ENCODE measurements at places on chromosomes 5 and 9.
A peak's percentile ranks its signal among the peaks of the same experiment; 100 is the strongest.

DNA sequence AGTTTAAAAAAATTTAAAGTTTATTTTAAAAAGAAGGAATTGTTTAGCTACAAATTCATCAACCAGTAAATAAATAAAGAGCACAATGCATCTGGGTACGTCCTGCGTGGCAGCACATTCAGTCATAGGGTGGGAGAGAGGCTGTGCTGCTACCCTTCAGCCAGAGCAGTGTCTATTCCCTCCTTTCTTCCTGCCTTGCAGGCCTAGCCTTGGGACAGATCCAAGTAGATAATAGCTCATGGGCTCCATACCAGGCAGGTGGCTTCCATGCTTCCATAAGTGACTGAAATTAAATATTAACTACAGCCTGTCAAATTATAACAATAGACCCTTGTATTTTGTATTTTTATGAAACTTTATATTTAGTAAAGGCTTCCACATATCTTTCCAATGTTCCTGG lies 408.3 kb upstream of the RGMB start:
- H3K27me3 ChIP-seq, result no peaks in the 10 kb centered on the region
- no peak overlapping the region for H3K27ac ChIP-seq
- H3K4me1 ChIP-seq, result no peaks in the 10 kb centered on the region
- no peak overlapping the region for H3K4me3 ChIP-seq
- DNase-seq, result no peak

DNA sequence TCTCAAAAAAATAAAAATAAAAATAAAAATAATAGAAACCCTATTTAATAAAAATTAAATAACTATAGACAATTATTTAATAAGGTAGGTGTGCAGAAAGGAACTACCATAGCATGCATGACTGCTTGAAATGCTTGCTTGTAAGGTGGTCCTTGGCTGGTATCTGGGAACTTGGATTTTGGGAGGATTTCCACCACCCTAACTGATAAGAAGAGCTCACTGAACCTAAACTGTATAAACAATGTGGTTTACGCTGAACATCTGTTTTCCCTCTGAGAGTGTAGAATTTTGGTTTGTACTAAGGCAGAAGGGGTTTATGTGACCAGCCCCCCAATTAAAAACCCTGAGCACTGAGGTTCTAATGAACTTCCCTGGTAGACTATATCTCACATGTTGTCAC lies 31.2 kb downstream of the CPLANE1 start:
- no peak overlapping the region for H3K4me3 ChIP-seq
- peaks cover 7% of the 10 kb centered on the region for H3K4me1 ChIP-seq
- H3K27me3 ChIP-seq, result no peaks in the 10 kb centered on the region
- no peak overlapping the region for H3K27ac ChIP-seq
- H3K36me3 ChIP-seq, result no peaks in the 10 kb centered on the region
- DNase-seq, result no peak

- H3K27me3 ChIP-seq, result no peaks in the 10 kb centered on the region
- no peak for DNase-seq
- no peak overlapping the region for H3K4me3 ChIP-seq
- no peaks in the 10 kb centered on the region for H3K36me3 ChIP-seq
- no peaks in the 10 kb centered on the region for H3K4me1 ChIP-seq
Measured at GRCh38 chr5:168022446-168023169, 268.8 kb upstream of the WWC1 start.

DNA sequence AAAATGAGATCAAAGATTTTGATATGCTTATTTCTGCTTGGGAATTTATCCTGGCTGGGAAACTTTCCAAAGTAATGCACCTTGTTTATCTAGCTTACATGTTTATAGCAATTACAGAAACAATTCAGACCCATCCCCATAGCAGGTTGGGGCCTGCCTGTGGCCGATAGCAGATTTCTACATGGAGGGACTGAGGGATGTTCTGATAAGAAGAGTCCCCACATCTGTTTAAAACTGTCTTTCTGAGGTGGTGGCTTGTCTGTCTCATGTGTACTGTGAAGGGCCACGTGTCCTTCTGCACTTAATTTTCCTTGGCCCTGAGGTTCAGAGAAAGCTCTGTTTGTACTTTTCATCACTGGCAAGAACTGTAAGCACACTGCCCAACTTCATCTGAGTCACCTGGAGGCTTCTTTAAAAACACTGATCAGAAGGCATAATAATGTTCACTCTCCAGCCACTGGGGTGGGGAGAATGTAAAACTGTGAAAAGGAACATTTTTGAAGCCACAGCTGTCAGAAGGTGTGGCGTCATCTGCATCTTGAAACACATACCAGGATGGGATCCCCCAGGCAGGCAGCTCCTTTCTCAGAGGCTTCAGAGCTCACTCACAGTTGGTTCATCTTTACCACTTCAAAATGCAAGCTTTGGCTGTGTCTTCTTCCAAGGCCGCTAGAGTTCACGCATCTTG lies 80.3 kb downstream of the MAP1B start:
- H3K4me3 ChIP-seq, result no peak overlapping the region
- H3K36me3 ChIP-seq, result no peaks in the 10 kb centered on the region
- no peak overlapping the region for H3K27ac ChIP-seq
- H3K4me1 ChIP-seq, result no peaks in the 10 kb centered on the region
- H3K27me3 ChIP-seq, result peaks cover 12% of the 10 kb centered on the region

GRCh38 chr5:149760854-149761187 lies 30.7 kb downstream of the PPARGC1B start:
- H3K4me1 ChIP-seq, result no peaks in the 10 kb centered on the region
- H3K27ac ChIP-seq, result no peak overlapping the region
- H3K36me3 ChIP-seq, result no peaks in the 10 kb centered on the region
- H3K27me3 ChIP-seq, result no peaks in the 10 kb centered on the region

GRCh38 chr5:149756354-149756753 lies 26.2 kb downstream of the PPARGC1B start:
- DNase-seq, result no peak
- H3K36me3 ChIP-seq, result no peaks in the 10 kb centered on the region
- H3K4me1 ChIP-seq, result no peaks in the 10 kb centered on the region
- no peaks in the 10 kb centered on the region for H3K27me3 ChIP-seq
- no peak overlapping the region for H3K27ac ChIP-seq

- H3K27ac ChIP-seq, result no peak overlapping the region
- H3K27me3 ChIP-seq, result peaks cover 2% of the 10 kb centered on the region
- H3K4me3 ChIP-seq, result no peak overlapping the region
- no peak for DNase-seq
- no peaks in the 10 kb centered on the region for H3K4me1 ChIP-seq
Measured at GRCh38 chr9:88711719-88712118, 176.7 kb downstream of the NXNL2 start.

- no peaks in the 10 kb centered on the region for H3K27me3 ChIP-seq
- H3K36me3 ChIP-seq, result no peaks in the 10 kb centered on the region
- H3K27ac ChIP-seq, result no peak overlapping the region
- H3K4me3 ChIP-seq, result no peak overlapping the region
Measured at GRCh38 chr9:135146766-135147473, 59.5 kb downstream of the OLFM1 start.

- H3K27ac ChIP-seq, result no peak overlapping the region
- no peaks in the 10 kb centered on the region for H3K27me3 ChIP-seq
- H3K36me3 ChIP-seq, result peaks cover 84% of the 10 kb centered on the region
Measured at GRCh38 chr9:125360601-125361000, 99.0 kb downstream of the GAPVD1 start.

DNA sequence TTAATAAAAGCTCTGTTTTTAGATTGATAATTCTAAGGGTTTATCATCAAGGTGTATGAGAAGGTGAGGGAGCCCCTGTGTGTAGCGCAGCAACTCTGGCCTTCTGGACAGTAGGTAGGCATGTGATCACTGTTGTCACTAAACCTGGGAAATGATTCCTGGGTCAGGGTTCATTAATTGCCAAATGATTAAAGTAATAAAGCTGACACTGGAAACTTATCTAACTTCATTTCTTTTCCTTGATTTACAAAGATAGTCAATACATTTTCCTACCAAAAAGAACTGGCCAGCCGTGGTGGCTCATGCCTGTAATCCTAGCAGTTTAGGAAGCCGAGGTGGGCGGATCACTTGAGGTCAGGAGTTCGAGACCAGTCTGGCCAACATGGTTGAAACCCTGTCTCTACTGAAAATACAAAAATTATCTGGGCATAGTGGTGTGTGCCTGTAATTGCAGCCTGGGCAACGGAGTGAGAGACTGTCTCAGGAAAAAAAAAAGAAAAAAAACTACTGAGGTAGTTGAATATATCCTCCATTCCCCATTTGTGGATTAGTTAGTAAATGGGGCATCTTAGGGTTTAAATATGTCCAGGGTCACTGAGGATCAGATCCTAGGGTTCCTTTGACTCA lies 2.4 kb downstream of the EHMT1 start:
- H3K27me3 ChIP-seq, result no peaks in the 10 kb centered on the region
- peaks cover 51% of the 10 kb centered on the region for H3K4me1 ChIP-seq
- H3K27ac ChIP-seq, result no peak overlapping the region
- H3K4me3 ChIP-seq, result peak overlapping the region; percentile 82
- H3K36me3 ChIP-seq, result peaks cover 8% of the 10 kb centered on the region
- DNase-seq, result peak; percentile 22

GRCh38 chr5:10639846-10640368 lies 76.0 kb downstream of the ANKRD33B start:
- peaks cover 11% of the 10 kb centered on the region for H3K4me1 ChIP-seq
- no peaks in the 10 kb centered on the region for H3K27me3 ChIP-seq
- H3K4me3 ChIP-seq, result no peak overlapping the region
- no peaks in the 10 kb centered on the region for H3K36me3 ChIP-seq
- no peak for DNase-seq

GRCh38 chr5:146697211-146697610 lies 181.2 kb upstream of the GPR151 start:
- no peaks in the 10 kb centered on the region for H3K4me1 ChIP-seq
- H3K4me3 ChIP-seq, result no peak overlapping the region

GRCh38 chr5:73442996-73443627 lies 5.5 kb downstream of the FOXD1 start:
- no peak for DNase-seq
- H3K27me3 ChIP-seq, result peaks cover 75% of the 10 kb centered on the region
- no peaks in the 10 kb centered on the region for H3K36me3 ChIP-seq

DNA sequence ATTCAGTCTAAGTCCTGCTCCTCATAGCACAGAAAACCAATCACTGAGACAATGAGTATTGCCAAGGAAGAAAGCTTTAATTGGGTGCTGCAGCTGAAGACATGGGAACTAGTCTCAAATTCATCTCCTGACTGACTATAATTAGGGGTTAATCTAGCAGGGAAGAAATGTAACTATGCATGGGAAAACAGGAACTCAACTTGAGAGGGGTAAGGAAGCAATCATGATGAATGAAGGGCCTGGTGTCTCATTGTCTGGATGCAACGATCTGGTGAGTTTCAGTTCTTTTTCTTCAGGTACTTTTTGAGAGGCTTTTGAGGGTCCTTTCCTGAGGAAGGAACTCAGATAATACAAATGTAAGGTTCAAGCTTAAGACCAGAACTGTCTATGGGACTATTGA lies 24.0 kb upstream of the OCLN start:
- no peaks in the 10 kb centered on the region for H3K36me3 ChIP-seq
- H3K27ac ChIP-seq, result no peak overlapping the region
- DNase-seq, result no peak
- H3K4me3 ChIP-seq, result no peak overlapping the region

DNA sequence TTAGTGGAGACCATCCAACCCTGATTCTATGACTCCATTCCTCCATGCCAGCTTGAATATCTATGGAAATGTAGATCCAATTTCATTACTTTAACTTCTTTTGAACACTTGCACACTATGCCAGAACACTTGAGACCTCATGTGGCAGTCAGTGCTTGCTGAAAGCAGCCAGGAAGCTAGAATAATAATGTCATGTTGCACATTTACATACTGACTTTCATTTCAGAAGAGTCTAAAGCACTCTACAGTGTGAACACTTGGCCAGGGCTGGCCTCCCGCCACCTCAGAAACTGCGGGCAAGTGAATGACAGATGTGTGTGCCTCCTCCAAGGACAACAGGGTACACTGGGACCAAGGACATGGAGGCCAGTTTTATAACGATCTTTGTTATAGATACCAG lies 97.3 kb downstream of the SLF1 start:
- H3K27ac ChIP-seq, result no peak overlapping the region
- H3K4me3 ChIP-seq, result no peak overlapping the region
- no peaks in the 10 kb centered on the region for H3K27me3 ChIP-seq
- DNase-seq, result no peak

DNA sequence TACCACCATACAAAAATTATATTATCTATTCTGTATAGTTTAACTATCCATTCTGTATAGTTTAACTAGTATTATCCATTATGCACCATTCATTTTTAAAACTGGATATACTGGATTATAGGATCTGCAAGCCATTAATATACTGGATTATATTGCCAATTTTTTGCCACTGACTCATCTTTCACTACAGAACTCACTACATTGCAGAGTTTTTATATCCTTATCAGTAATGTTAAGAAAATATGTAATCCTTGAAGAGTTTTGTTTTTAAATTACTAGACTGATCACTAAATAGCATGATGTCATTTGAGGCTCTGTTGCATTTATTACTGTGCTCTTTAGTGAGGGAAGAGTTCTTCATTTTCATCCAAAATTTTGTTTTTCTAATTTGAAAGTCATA lies 109.8 kb upstream of the SNX2 start:
- no peak overlapping the region for H3K4me3 ChIP-seq
- no peak overlapping the region for H3K27ac ChIP-seq
- H3K4me1 ChIP-seq, result no peaks in the 10 kb centered on the region
- no peaks in the 10 kb centered on the region for H3K36me3 ChIP-seq
- no peak for DNase-seq

DNA sequence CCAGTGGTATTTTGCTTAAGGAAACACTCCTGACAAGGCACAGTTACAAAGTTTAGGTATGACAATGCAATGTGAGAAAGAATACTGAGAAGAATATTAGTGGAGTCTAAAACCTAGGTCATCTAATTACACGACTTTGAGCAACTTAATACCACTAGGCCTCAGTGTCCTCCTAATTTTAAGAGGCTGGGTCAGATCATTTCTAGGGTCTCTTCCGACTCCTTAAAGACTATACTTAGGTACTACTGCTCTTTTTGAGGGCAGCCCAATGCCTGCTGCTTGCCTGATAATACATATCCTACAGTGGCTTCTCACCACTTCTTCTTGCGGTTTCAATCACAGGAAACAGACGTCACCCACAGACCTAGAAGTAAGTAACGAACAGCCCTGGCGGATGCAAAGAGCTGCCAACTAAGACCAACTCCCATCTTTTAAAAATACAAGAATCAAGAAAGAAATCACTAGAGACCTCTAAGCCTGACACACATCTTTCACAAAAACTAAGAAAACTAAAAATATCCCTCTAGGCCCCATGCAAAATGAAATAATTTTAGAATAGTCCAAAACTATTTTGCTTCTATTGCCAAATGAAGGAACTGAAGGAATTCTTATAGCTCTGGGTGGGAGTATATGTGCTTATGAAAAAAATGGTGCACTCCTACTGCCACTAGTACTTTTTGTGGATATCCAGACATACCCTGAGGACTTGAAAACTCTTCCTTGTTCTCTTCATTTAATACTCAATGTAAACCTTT lies 13.1 kb downstream of the DIAPH1 start:
- peaks cover 89% of the 10 kb centered on the region for H3K4me1 ChIP-seq
- H3K4me3 ChIP-seq, result peak overlapping the region; percentile 86
- peak overlapping the region; percentile 90 for H3K27ac ChIP-seq
- H3K36me3 ChIP-seq, result no peaks in the 10 kb centered on the region
